ENCODE measurements at places on chromosomes 11 and 22.

DNA sequence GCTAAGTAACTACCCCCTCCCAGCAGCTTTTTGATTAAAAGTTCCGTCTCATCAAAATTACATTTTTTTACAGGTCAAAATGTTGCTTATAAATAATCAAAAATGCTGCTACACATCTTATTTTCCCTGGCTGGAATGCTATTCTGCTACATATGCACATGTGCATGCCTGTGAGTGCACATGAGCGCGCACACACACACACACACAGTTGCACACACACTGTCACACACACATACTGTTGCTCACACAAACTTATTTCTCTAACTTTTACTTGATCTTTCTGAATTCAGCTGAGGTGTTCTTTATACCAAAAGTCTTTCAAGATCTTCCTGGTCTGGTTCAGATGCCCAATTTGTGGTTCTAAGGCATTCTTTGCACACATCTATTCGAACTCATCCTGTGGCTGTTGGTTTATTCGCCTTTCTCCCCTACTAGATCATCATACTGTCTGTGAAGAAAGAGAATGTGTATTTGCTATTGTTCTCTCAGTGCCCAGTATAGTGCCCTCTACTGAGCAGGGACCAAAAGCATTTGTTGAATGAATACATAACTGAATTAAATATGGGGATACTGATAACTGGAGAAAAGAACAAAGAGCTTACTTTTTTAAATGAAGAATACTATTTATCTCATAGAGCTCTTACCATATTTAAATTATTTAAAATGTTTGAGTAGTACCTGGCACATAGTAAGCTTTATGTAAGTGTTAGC, 68.1 kb upstream of the CCDC179 start:
- no peak overlapping the region for H3K4me3 ChIP-seq
- H3K4me1 ChIP-seq = no peaks in the 10 kb centered on the region
- no peaks in the 10 kb centered on the region for H3K36me3 ChIP-seq
- no peak for DNase-seq
- H3K27me3 ChIP-seq = no peaks in the 10 kb centered on the region
- no peak overlapping the region for H3K27ac ChIP-seq

DNA sequence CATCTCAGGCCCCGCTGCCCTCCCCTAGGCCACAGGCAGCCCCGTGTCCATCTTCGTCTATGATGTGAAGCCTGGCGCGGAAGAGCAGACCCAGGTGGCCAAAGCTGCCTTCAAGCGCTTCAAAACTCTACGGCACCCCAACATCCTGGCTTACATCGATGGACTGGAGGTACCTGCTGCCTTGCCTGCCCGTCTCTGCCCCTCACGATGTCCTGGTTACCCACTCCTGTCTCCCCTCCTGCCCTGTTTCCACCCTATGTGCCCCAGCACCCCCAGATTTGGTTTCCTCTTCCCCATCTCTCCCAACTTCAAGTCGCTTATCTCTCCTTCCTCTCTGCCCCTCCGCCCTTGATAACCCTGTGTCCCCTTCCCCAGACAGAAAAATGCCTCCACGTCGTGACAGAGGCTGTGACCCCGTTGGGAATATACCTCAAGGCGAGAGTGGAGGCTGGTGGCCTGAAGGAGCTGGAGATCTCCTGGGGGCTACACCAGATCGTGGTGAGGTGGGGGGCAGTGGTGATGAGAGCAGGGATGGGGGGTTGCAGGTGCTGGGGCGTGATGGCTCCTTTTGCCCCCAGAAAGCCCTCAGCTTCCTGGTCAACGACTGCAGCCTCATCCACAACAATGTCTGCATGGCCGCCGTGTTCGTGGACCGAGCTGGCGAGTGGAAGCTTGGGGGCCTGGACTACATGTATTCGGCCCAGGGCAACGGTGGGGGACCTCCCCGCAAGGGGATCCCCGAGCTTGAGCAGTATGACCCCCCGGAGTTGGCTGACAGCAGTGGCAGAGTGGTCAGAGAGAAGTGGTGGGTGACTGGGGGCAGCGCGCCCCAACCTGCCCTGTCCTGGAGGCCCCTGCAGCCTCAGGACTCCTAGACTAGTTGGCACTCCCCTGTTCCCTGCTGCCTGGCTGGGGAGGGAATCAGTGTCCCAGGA, 930 bp downstream of the SCYL1 start:
- H3K4me1 ChIP-seq = peaks cover 45% of the 10 kb centered on the region
- peak overlapping the region; percentile 81 for H3K4me3 ChIP-seq
- no peaks in the 10 kb centered on the region for H3K27me3 ChIP-seq
- H3K36me3 ChIP-seq = peaks cover 16% of the 10 kb centered on the region
- DNase-seq = no peak

- no peaks in the 10 kb centered on the region for H3K36me3 ChIP-seq
- no peaks in the 10 kb centered on the region for H3K4me1 ChIP-seq
- no peak for DNase-seq
- H3K27ac ChIP-seq = no peak overlapping the region
- no peak overlapping the region for H3K4me3 ChIP-seq
These were observed 43.5 kb downstream of the GGTLC2 start for GRCh38 chr22:22687638-22688500.

DNA sequence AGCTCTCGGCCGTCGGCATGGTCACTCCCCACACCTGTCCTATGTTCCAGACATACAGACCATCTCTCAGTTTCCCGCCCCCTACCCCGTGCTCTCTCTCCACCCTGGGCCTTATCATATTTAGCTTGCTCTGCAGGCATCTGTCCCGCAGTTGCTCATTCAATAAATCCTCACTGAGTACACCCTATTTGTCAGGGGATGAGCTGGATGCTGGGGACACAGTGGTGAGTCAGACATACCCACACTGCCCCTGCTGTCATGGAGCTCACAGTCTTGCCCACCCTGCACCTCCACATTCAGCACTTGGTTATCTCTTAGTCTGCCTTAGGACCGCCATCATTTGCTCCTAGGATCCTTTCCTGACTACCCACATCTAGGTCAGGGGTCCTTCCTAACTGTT, 313.8 kb downstream of the LARGE1 start:
- H3K36me3 ChIP-seq = no peaks in the 10 kb centered on the region
- no peak overlapping the region for H3K27ac ChIP-seq
- no peaks in the 10 kb centered on the region for H3K27me3 ChIP-seq
- no peak for DNase-seq

- peaks cover 13% of the 10 kb centered on the region for H3K36me3 ChIP-seq
- no peaks in the 10 kb centered on the region for H3K4me1 ChIP-seq
- H3K27me3 ChIP-seq = no peaks in the 10 kb centered on the region
These were observed 26.0 kb downstream of the FDX1 start for GRCh38 chr11:110455718-110456117.

- H3K27me3 ChIP-seq = no peaks in the 10 kb centered on the region
- no peaks in the 10 kb centered on the region for H3K36me3 ChIP-seq
- no peak overlapping the region for H3K4me3 ChIP-seq
- H3K4me1 ChIP-seq = no peaks in the 10 kb centered on the region
These were observed 23.7 kb downstream of the PDHX start for GRCh38 chr11:34940026-34940677.

DNA sequence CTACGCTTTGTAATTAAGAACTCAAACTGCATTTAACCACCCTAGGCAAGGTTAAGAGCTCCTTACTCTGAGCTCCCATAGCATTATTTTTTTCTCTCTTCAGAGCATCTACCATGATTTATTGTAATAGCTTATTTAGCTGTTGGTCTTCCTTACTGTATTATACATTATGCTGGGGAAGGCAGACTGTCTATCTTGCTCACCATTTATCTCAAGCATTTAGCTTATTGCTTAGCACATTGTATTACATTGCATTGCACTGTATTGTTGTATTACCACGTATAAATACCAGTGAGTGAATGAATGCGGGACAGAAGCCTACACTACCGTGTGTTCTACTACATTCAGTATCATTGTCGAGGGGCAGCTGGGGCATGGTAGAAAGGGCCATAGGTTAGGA, 324.3 kb downstream of the OPCML start:
- H3K27me3 ChIP-seq = no peaks in the 10 kb centered on the region
- no peaks in the 10 kb centered on the region for H3K4me1 ChIP-seq
- DNase-seq = no peak
- no peak overlapping the region for H3K27ac ChIP-seq

DNA sequence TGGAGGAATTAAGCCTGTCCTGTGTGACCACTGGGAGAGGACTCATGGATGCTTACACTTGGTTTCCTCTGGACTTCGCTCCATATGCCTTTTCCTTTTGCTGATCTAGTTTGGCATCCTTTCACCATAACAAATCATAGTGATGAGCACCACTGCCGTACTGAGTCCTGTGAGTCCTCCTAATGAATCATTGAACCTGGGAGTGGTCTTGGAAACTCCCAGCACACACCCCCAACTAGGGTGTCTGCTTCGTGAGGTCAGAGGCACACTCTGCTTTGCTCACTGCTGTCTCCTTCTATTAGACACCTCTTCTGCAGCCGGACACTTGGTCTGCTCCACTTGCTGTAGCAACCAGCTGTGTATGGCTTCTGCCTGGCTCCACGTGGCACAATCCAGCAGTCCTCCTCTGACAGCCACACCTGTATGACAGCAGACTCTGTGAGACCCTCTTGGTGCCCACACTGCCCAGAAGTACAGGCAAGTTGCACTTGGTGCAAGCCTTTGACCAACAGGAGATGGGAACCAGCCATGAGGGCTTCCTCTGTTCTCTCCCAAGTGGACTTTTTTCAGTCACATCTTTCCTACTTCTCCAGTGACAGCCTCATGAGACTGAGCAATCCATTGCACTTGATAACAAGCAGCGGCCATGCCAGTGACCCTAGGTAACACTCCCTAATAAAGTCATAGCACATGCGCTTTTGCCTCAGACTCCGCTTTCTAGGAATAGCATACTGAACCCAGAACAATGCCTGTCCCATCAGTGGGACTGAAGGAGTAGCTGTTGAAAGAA, 65.0 kb upstream of the HMGXB4 start:
- H3K4me1 ChIP-seq = no peaks in the 10 kb centered on the region
- H3K36me3 ChIP-seq = no peaks in the 10 kb centered on the region
- no peak for DNase-seq
- no peak overlapping the region for H3K27ac ChIP-seq

GRCh38 chr11:47270331-47271271, 668 bp downstream of the MADD start:
- peak overlapping the region; percentile 92 for H3K27ac ChIP-seq
- peaks cover 35% of the 10 kb centered on the region for H3K4me1 ChIP-seq
- H3K36me3 ChIP-seq = peaks cover 20% of the 10 kb centered on the region
- peak; percentile 8 for DNase-seq
- peak overlapping the region; percentile 60 for H3K4me3 ChIP-seq
- no peaks in the 10 kb centered on the region for H3K27me3 ChIP-seq

DNA sequence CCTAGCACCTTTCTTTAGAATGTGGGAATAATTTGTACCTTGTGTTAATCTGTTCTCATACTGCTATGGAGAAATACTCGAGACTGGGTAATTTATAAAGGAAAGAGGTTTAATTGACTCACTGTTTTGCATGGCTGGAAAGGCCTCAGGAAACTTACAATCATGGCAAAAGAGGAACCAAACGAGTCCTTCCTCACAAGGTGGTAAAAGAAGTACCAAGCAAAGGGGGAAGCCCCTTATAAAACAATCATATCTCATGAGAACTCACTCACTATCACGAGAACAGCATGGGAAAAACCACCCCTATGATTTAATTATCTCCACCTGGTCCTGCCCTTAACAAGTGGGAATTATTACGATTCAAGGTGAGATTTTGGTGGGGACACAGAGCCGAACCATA, 127.1 kb upstream of the ANO3 start:
- H3K4me3 ChIP-seq = no peak overlapping the region
- DNase-seq = no peak
- no peaks in the 10 kb centered on the region for H3K4me1 ChIP-seq
- no peak overlapping the region for H3K27ac ChIP-seq
- H3K36me3 ChIP-seq = no peaks in the 10 kb centered on the region
- H3K27me3 ChIP-seq = no peaks in the 10 kb centered on the region

GRCh38 chr11:106624377-106624776, 393.9 kb downstream of the GUCY1A2 start:
- no peaks in the 10 kb centered on the region for H3K36me3 ChIP-seq
- no peaks in the 10 kb centered on the region for H3K4me1 ChIP-seq
- H3K4me3 ChIP-seq = no peak overlapping the region
- no peak overlapping the region for H3K27ac ChIP-seq

- H3K27me3 ChIP-seq = no peaks in the 10 kb centered on the region
- no peak overlapping the region for H3K4me3 ChIP-seq
- DNase-seq = no peak
- H3K27ac ChIP-seq = no peak overlapping the region
These were observed 7.3 kb upstream of the TSSC4 start for GRCh38 chr11:2393111-2393868.

GRCh38 chr11:78037056-78037455, 14.0 kb upstream of the KCTD14 start:
- H3K4me3 ChIP-seq = no peak overlapping the region
- H3K4me1 ChIP-seq = no peaks in the 10 kb centered on the region
- H3K36me3 ChIP-seq = no peaks in the 10 kb centered on the region
- no peak for DNase-seq

DNA sequence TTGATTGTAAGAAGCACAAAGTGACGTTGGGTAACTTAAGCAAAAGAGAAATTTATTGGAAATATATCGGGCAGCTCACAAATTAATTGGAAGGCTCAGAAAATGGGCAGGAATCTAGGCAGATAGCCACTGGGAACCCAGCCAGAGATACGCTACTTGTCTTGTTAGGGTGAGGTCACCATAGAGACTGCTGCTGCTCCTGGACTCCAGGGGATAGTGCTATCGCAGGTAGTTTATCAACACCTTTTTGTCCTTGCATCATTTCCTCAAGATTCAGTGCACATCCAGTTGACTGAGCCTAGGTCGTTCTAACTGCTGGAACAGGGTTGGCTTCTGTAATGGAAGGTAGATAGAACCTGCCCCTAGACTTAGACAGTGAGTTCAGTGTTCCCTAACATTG, 19.6 kb downstream of the AMOTL1 start:
- no peak overlapping the region for H3K4me3 ChIP-seq
- DNase-seq = no peak
- H3K36me3 ChIP-seq = no peaks in the 10 kb centered on the region

- no peak for DNase-seq
- H3K4me1 ChIP-seq = no peaks in the 10 kb centered on the region
- no peak overlapping the region for H3K27ac ChIP-seq
- H3K4me3 ChIP-seq = no peak overlapping the region
- H3K27me3 ChIP-seq = no peaks in the 10 kb centered on the region
These were observed 134.6 kb downstream of the CCDC34 start for GRCh38 chr11:27228232-27228905.

- H3K4me1 ChIP-seq = no peaks in the 10 kb centered on the region
- H3K27me3 ChIP-seq = no peaks in the 10 kb centered on the region
- H3K4me3 ChIP-seq = no peak overlapping the region
- no peak overlapping the region for H3K27ac ChIP-seq
These were observed 165.4 kb downstream of the GRIK4 start for GRCh38 chr11:120676991-120677390.

GRCh38 chr11:69293819-69294505, at the start of gene MYEOV:
Gene MYEOV (plus strand): TSS chr11:69294155. CDS start chr11:69295355, 1,200 bp downstream.
- no peak within 1 kb of the TSS for H3K27ac ChIP-seq
- H3K36me3 ChIP-seq = no peaks in the 10 kb centered on the region
- H3K4me3 ChIP-seq = no peak within 1 kb of the TSS
- H3K4me1 ChIP-seq = peaks cover 32% of the 10 kb centered on the region
- H3K27me3 ChIP-seq = no peaks in the 10 kb centered on the region

GRCh38 chr11:57653163-57653562, 3.5 kb upstream of the YPEL4 start:
- H3K27me3 ChIP-seq = peaks cover 13% of the 10 kb centered on the region
- peaks cover 27% of the 10 kb centered on the region for H3K4me1 ChIP-seq
- H3K36me3 ChIP-seq = no peaks in the 10 kb centered on the region
- H3K4me3 ChIP-seq = no peak overlapping the region
